ENCODE measurements at places on chromosomes 16 and 17.

DNA sequence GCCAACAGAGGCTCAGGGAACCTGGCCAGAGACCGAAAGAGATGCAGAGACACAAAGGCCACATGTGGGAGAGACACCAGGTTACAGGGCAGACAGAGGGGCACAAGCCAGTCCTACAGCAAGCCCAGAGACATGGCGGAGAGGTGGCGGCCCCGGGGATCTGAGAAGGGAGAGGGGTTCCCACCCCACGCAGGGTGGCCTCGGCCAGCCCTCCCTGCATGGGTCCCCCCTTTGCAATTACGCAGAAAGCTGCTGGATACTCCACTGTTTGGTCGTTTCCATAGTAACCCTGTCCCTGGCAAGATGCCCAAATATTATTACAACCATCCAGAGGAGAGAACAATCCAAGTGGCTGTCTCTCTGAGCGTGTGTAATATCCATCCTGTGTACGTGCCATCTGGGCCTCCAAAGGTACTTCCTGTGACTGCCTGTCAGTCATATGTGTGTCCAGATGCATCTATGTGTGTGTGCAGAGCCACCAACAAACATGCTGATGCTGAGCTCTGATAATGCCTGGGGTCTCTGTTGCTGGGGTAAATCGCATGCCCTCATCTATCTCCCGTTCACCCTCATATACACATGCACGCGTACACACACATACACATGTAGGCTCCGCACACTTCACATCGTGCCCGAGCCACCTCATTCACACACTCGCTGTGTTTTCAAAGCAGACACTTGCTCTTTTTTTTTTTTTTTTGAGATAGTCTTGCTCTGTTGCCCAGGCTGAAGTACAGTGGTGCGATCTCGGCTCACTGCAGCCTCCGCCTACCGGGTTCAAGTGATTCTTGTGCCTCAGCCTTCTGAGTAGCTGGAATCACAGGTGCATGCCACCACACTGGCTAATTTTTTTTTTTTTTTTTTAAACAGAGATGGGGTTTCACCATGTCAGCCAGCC is 5.5 kb downstream of the PCGF2 start:
- peak; percentile 85 for DNase-seq

DNA sequence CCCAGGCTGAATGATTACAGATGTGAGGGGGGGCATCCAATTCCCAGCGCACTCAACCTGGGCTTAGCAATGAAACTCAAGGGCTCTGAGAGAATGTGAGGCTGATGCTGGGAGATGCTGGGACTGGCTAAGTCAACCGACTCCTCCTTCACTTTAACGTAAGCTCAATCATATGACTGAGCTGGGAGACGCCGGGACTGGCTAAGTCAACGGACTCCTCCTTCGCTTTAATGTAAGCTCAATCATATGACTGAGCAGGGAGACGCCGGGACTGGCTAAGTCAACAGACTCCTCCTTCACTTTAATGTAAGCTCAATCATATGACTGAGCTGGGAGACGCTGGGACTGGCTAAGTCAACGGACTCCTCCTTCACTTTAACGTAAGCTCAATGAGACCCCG is 179.4 kb downstream of the VPS53 start:
- no peak for DNase-seq

DNA sequence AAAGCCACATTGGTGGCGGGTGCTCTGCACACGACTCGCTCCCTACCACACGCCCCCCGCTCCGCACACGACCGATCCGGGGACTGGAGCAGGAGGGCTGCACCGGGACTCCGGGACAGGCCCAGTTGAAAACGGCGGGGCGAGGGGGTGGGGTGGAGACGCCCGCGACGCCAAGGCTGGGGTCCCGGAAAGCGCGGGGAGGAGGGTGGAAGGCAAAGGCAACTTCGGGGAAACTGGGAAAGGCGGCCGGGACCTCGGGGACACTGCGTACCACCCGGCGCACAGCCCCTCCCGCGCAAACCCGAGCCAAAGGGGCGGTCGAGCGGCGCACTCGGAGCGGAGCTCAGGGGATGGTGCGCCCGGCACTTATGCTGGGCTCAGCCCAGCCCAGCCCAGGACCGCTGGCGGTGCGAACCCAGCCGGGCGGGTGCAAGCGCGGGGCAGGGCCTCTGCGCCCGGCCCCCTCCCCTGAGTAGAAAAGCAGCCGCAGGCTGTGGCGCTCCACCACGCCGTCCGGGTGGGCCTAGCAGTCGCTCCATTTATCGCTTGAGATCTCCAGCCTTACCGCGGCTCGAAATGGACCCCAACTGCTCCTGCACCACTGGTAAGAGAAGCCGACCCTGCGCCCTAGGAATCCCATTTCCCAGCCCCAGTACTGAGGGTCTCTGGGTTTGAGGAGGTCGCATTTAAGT is at the start of gene MT1M:
Gene MT1M (plus strand): TSS at position 504 of the 692 bp plus-strand sequence. CDS start 73 bp downstream, at position 577.
- DNase-seq, result no peak

DNA sequence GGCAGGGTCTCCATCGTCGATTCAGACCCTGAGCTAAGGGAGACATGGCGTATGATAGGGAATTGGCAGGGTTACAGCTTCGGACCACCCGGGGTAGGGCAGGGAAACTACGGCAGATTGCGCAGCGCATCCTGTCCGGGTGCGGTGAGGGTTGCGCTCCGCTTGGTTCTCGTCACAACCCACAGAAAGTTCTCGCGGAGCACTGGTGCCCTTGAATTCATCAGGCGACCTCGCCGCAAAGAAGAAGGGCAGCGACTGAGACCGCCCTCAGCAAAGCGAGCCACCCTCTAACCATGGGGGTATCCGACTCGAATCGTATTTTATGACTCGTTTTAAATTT is 1.2 kb downstream of the HS3ST3B1 start:
- no peak for DNase-seq

DNA sequence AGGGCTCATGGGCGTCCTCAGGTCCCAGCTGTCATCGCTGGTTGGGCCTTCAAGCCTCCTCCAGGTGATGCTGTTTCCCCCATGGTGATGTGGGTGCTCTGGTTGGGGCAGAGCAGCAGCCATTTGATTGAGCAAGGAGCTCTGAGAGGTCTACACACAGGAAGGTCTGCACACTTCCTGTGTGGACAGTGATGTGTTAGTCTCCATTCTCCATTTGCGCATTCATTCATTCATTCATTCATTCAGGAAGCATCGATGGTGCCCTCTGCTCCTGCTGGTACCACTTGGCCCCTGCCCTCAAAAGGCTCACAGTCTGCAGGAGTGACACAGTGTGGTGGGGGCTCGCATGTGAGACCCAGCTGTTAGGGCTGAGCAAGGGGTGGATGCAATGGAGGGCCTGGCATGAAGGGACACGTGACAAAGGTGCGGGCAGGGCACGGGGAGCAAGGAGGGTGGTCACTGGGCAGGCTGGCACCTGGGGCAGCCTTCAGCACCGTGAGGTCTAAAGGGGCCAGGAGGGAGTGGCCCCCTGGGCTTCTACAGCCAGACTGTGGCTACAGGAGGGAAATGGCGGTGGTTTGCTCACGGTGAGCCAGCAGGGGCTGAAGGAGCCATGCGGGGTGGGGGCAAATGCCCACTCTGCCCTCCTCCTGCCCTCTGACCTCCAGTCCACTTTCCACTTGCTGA is 1.5 kb downstream of the ADGRG3 start:
- no peak for DNase-seq

GRCh38 chr17:13562271-13562800 is 39.4 kb downstream of the HS3ST3A1 start:
- no peak for DNase-seq

DNA sequence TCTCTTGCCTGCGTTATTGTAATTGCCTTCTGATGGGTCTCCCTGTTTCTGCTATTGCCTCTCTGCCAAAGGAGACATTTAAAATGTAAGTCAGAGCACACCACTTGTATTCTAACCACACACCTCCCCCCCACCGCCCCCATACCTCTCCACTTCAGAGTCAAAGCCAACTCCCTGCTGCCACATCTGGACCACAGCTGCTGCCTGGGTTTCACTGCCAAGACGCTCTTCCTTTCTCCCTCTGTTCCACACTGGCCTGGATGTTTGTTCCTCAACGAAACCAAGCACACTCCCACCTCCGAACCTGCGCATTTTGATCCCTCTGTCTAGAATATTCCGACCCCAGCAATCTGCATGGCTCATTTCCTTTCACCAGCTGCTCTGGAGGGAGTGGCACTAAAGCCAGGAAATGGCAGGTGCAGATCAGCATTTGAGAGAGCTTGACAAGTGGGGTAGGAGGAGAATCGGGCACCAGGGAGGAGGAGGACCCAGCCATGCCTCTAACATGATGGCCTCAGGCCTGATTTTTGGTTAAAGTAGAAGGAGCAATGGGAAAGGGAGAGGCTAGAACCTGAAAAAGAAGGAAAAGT is 92.4 kb upstream of the HS3ST2 start:
- no peak for DNase-seq

- no peak for DNase-seq
Observed at GRCh38 chr16:10966129-10966528, 21.8 kb downstream of the CLEC16A start.

- no peak for DNase-seq
Observed at GRCh38 chr16:64362193-64362592, 759.7 kb downstream of the CDH11 start.

- peak; percentile 24 for DNase-seq
Observed at GRCh38 chr16:90018652-90019542, at the start of gene DBNDD1. Gene DBNDD1 (minus strand): TSS chr16:90019456. CDS start chr16:90019341, 115 bp downstream.

GRCh38 chr16:85126705-85127378 is 14.6 kb upstream of the CIBAR2 start:
- DNase-seq, result no peak

GRCh38 chr17:37430051-37430627 is 23.5 kb downstream of the TADA2A start:
- no peak for DNase-seq

DNA sequence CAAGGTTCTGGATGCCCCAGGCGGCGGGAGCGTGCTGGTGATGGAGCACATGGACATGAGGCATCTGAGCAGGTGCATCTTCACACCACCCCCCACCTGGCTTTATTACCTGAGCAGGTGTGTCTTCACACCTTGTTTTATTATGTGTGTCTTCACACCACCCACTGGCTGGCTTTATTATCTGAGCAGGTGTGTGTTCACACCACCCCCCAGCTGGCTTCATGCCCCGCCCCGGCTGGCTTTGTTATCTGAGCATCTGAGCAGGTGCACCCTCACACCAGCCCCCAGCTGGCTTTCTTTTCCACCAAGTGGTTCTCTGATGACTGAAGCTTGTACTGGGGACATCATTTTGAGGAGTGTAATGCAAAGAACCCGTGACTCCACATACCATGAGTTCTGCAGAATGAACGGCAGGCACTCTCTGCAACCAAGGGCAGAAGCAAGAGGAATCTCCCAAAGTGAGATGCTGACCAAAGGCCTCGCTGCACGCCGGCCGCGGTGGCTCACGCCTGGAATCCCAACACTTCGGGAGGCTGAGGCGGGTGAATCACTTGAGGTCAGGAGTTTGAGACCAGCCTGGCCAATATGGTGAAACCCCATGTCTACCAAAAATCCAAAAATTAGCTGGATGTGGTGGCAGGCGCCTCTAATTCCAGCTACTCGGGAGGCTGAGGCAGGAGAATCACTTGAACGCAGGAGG is 2.6 kb downstream of the FN3KRP start:
- peak; percentile 9 for DNase-seq

- DNase-seq, result no peak
Observed at GRCh38 chr16:54027062-54027461, 259.5 kb downstream of the IRX3 start.

DNA sequence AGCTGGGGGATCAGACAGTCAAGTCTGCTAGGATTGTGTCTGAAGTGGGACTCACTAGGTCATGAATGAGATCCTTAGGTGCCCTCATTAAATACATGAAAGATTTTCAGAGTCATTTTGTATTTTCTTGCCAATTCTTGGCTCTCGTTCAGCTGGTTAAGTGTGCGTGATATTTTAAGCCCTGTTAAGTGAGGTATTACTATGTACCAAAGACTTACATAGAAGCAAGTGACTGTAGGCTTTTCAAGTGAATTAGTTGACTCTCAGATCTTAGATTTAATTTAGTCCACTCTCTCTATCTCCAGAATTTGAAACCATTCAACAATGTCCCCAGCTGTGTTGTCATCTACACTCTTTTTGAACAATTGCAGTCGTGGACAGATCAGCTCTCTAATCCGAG is 219.4 kb downstream of the FOXL1 start:
- DNase-seq, result no peak

DNA sequence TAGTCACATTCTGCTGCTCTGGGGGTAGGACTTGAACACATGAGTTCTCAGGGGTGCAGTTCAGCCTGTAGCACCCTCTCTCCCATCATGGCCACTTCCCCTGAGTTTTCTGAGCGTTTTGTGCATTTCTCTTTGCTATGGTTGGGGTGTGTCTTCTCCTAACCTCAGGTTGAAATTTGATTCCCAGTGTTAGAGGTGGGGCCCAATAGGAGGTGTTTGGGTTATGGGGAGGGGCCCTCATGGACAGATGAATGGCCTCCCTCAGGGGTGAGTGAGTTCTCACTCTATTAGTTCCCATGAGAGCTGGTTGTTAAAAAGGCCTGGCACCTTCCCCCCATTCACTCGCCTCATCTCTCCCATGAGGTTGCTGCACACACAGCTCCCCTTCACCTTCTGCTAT is 101.1 kb downstream of the FOXL1 start:
- DNase-seq, result no peak

GRCh38 chr16:84141143-84141670 is 3.8 kb downstream of the HSDL1 start:
- DNase-seq, result no peak

GRCh38 chr16:81581107-81581506 is 136.5 kb downstream of the CMIP start:
- no peak for DNase-seq

- no peak for DNase-seq
Observed at GRCh38 chr16:72270531-72270930, 98.6 kb upstream of the PMFBP1 start.

DNA sequence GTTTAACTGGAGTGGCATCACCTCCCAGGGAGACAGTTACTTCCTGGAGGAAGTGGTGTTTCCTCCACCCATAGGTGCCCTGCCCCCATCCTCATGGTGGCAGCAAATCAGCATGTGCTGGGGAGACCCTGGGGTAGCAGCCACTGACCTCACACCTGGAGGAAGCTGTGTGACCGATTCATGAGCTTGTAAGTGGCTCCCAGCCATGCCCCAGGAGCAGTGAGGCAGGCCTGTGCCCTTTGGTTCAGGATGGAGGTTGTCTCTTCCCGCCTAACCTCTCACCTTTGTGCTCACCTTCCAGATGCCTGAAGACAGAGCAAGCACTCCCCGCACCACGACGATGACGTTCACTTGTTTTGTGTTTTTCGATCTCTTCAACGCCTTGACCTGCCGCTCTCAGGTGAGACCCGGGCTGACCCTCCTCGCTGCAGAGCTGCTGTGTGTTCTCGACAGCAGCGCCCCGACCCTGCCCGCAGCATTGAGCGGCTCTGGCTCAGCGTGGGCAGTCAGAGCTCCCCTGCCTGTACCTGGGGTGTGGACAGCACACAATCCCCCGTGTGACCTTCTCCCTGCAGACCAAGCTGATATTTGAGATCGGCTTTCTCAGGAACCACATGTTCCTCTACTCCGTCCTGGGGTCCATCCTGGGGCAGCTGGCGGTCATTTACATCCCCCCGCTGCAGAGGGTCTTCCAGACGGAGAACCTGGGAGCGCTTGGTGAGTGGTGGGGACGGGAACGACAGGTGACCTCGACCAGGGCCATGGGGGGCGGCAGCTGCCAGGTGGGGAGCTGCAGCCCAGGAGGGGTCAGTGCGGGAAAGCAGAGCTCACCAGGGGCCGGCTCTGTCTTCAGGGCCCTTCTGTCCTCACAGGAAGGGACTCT is 42.8 kb downstream of the MEAK7 start:
- no peak for DNase-seq
